Uterus (tissue), 4 donors: ENCODE measurements at places on chromosomes 1 and 21.

DNA sequence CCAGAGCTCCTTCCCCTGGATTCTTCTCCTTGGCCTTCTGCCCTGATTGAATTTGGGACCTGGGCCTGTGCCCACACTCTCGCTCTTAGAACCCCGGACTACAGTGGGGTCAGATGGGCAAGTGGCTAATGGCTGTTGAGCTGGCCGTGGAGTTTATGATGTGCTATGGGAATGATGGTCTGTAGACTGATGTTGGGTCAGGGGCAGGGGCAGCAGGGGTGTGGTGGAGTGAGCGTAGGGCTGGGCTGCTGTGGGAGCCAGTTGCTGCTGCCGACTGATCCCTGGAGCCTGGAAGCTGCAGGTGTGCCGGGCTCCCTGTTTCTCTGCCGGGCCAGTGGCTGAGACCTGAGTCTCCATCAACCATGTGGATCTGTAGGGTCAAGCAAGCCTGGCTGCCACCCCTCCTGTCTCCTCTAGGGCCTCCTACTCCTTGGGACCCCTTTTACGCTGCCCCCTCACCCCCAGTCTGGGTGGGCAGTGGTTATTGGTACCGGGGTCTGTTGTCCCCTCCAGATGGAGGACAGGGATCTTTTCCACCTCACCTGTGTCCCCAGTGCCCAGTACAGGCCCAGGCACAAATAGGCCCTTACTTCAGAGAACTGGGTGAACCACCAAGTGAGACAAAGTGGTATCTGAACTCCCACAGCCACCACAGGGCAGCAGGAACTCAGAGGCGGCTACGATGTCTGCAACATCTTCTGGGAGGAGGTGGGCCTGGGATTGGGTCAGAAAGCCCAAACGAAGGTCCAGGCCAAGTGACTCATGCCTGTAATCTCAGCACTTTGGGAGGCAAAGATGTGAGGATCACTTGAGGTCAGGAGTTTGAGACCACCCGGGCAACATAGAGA, 5.1 kb downstream of the PODN start:
- H3K27me3 ChIP-seq, result no peaks in the 10 kb centered on the region
- H3K27ac ChIP-seq, result peak overlapping the region; percentile 58
- peak; percentile 25 for DNase-seq
- no peak overlapping the region for H3K4me3 ChIP-seq
- no peaks in the 10 kb centered on the region for H3K36me3 ChIP-seq

DNA sequence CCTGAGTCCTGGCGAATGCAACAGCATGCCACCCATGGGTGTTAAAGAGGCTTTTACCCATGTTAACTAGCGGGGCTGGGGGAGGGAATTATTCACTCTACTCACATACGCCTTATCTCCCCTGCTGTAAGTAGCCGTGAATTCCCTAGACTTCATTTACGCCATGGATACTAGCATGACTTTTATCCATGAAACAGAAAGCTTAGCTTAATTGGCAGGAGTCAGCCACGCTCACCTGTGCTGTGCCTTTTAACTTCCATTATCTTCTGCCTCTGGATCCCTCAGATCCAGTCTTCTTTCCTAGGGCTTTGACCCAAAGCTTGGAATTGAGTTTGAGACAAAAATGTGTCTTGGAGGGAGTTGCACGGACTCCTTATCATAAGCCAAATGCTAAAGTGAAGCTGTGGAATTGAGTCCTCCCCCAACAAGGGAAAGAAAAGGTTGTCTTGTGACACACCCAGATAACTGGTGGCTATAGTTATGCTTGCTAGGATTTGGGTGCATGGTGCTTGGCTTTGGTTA, 9.7 kb upstream of the NASP start:
- no peak overlapping the region for H3K4me3 ChIP-seq
- no peaks in the 10 kb centered on the region for H3K27me3 ChIP-seq
- H3K27ac ChIP-seq, result no peak overlapping the region
- no peak for DNase-seq
- H3K36me3 ChIP-seq, result no peaks in the 10 kb centered on the region

- peaks cover 6% of the 10 kb centered on the region for H3K4me1 ChIP-seq
- peak overlapping the region; percentile 64 for H3K27ac ChIP-seq
- H3K36me3 ChIP-seq, result no peaks in the 10 kb centered on the region
- no peak for DNase-seq
- H3K4me3 ChIP-seq, result no peak overlapping the region
Observed at GRCh38 chr1:208045463-208046260, 134.7 kb upstream of the CD34 start.

GRCh38 chr1:93919780-93920179, 10.6 kb upstream of the GCLM start:
- no peak for DNase-seq
- no peaks in the 10 kb centered on the region for H3K4me1 ChIP-seq
- H3K4me3 ChIP-seq, result no peak overlapping the region
- H3K27me3 ChIP-seq, result no peaks in the 10 kb centered on the region

GRCh38 chr1:211127166-211127565, 6.8 kb downstream of the KCNH1 start:
- DNase-seq, result no peak
- H3K36me3 ChIP-seq, result no peaks in the 10 kb centered on the region
- no peaks in the 10 kb centered on the region for H3K4me1 ChIP-seq
- no peak overlapping the region for H3K27ac ChIP-seq

DNA sequence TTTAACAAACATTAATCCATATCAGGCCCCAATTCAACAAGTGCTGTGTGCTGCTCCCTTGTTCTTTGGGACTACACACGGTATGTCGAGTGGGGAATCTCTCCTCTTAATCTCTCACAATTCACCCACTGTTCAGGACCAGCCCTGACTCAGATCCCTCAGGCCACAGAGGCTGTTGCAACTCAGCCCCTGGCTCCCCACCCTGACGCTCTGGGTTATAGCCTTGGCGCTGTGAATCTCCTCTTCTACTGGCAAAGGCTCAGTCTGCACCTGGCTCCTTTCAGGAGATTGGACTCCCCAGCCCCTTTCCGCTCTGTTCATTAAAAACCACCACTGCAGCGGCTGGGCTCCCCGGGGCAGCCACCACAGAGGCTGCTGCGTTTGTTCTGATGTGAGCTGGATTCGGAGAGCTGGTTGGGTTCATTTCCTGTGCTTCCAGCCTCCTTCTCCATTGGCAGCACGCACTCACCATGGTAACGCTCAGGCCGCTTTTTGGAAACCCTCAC, 13.0 kb downstream of the CAPN8 start:
- no peak overlapping the region for H3K27ac ChIP-seq
- DNase-seq, result no peak
- no peak overlapping the region for H3K4me3 ChIP-seq
- no peaks in the 10 kb centered on the region for H3K4me1 ChIP-seq
- H3K36me3 ChIP-seq, result no peaks in the 10 kb centered on the region

- no peak overlapping the region for H3K4me3 ChIP-seq
- no peaks in the 10 kb centered on the region for H3K4me1 ChIP-seq
- DNase-seq, result no peak
- no peaks in the 10 kb centered on the region for H3K27me3 ChIP-seq
- no peaks in the 10 kb centered on the region for H3K36me3 ChIP-seq
- no peak overlapping the region for H3K27ac ChIP-seq
Observed at GRCh38 chr1:22031214-22031962, 21.1 kb upstream of the CDC42 start.

- H3K4me1 ChIP-seq, result no peaks in the 10 kb centered on the region
- H3K4me3 ChIP-seq, result no peak overlapping the region
- no peak overlapping the region for H3K27ac ChIP-seq
- no peaks in the 10 kb centered on the region for H3K27me3 ChIP-seq
Observed at GRCh38 chr21:41258617-41259016, 58.0 kb upstream of the FAM3B start.
